Myocyte (in vitro differentiated cells): ENCODE measurements at places on chromosomes 11 and 22.

- DNase-seq = no peak
These were observed 170.8 kb upstream of the C11orf87 start for GRCh38 chr11:109251230-109251629.

GRCh38 chr22:36405671-36406538, 18.1 kb upstream of the MYH9 start:
- no peak for DNase-seq

GRCh38 chr11:115454525-115454924, 49.7 kb downstream of the CADM1 start:
- no peak for DNase-seq

GRCh38 chr22:21989049-21989448, 6.5 kb upstream of the TOP3B start:
- DNase-seq = no peak

DNA sequence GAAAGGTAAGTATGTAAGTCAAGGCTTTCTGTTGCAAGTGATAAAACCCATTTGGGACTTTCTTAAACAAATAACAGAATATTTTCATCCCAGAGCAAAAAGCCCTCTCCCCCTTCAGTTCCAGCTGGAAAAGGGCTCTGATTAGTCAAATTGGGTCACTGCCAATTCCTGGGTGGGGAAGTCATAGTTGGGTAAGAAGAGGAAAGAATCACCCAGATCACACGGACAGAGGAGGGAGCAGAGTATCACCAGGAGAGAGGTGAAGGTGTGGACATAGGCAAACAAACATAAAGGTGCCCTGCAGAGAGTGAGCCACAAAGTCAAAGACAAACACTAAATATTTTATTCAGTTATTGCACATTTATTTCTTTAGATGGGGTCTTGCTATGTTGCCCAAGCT, 36.3 kb upstream of the SORL1 start:
- no peak for DNase-seq

DNA sequence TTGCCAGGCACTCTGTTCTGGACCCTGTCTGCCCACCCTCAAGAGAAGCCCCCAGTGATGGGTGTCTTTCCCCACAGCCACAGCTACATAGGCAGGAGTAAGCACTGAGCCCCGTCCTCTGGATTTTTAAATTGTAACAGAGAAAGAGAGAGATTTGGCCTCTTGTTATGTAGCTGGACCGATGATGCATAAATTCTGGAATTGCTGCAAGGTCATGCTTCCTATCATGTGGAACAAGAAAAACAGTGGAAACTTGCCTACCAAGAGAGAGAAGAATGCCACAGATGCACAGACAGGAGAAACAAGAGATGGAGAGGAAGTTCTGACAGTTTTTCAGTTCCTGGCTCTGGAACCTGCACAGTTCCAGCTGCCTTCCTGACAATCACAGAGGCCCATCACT, 150.2 kb downstream of the ETS1 start:
- no peak for DNase-seq

- DNase-seq = peak; percentile 42
These were observed 51.4 kb upstream of the CEP126 start for GRCh38 chr11:101863361-101863760.

DNA sequence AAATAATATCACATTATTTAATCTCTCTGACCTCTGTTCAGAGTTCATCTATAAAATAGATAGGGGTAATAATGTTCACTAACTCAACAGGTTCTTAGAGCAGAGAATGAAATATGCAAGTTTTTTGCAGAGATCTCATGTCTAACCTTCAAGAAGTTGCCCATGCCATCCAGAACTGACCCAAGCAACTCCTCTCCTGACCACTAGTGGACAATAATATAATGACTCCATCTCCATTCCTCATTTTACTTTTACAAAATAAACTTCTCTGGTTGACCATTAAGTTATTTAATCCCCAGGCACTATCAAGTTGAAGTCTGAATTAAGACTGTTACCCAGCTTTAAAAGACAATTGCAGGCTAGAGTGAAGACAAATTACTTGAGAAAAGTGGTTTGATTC, 382.6 kb downstream of the KCNA4 start:
- DNase-seq = peak; percentile 39

DNA sequence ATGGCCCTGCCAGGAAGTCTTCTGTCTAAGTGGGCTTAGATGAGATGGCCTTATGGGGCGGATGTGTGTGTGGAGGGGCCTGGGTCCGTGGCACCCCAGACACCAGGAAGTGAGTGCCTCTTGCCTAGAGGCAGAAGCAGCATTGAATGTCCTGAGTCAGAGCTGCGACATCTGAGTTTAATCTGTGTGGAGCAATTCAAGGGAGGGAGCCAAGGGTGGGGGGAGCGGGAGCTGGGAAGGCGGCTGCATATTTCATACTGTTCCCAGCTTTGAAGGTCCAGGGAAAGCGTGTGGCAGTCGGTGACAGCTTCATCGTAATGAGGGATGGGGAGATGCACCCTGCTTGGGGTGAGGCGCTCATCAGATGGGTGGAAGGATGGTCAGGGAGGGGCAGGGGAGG, 73.5 kb upstream of the THY1 start:
- no peak for DNase-seq

GRCh38 chr11:21501245-21501644, 691.6 kb upstream of the ANO5 start:
- DNase-seq = no peak

GRCh38 chr11:90532125-90532524, 309.3 kb upstream of the CHORDC1 start:
- DNase-seq = no peak

DNA sequence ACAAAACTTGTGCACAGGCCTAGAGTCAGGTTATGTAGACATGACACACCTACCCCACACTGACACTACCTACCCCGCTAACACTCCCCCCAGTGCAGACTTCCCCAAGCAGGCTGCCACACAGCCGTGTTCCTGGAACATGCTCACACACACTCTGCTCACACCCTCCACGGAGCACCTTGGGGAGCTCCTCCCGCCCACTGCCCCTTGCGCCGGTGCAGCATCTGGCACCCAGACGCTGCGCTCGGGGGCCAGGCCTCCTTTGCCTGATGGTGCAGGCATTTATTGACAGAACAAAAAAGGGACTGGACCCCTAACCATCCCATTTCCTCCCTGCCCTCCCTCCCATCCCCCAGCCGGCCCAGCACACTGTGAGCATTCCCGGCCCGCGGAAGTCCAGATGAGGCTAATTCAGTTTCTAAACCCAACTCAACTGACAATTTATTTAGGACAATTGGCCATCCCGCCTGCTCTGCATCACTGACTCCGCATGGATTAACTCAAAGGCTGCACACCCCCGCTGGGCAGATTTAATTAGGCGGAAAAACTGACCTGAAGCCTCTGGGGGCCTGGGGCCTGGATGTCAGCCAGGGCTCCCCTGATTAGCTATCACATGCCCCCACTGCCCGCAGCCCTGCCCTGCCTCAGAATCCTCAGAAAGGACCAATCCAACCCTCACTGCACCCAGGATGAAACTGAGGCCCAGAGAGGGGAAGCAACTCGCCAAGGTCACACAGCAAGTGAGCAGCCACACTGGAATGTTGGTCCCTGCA, 30.1 kb downstream of the KCNC1 start:
- no peak for DNase-seq

- no peak for DNase-seq
These were observed 4.4 kb upstream of the ZNF202 start for GRCh38 chr11:123745764-123746451.

GRCh38 chr11:68643585-68643984, 40.8 kb upstream of the GAL start:
- peak; percentile 9 for DNase-seq

GRCh38 chr11:117885777-117886176, 9.3 kb upstream of the FXYD6 start:
- peak; percentile 77 for DNase-seq

DNA sequence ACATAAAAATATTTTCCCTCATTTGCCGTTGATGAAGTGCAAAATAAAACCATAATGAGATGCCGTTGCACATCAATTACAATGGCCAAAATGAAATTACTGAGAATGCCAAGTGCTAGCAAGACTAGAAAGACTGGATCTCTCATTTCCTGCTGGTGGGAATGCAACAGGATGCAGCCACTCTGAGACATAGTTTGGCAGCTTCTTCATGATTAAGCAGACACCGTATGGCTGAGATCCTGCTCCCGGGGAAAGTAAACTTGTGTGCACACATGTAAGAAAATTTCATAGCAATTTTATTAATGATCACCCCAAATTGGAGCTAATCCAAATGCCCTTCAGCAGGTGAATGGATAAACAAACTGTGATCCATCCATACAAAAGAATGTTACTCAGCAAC, 1013.2 kb downstream of the TBC1D22A start:
- DNase-seq = no peak

DNA sequence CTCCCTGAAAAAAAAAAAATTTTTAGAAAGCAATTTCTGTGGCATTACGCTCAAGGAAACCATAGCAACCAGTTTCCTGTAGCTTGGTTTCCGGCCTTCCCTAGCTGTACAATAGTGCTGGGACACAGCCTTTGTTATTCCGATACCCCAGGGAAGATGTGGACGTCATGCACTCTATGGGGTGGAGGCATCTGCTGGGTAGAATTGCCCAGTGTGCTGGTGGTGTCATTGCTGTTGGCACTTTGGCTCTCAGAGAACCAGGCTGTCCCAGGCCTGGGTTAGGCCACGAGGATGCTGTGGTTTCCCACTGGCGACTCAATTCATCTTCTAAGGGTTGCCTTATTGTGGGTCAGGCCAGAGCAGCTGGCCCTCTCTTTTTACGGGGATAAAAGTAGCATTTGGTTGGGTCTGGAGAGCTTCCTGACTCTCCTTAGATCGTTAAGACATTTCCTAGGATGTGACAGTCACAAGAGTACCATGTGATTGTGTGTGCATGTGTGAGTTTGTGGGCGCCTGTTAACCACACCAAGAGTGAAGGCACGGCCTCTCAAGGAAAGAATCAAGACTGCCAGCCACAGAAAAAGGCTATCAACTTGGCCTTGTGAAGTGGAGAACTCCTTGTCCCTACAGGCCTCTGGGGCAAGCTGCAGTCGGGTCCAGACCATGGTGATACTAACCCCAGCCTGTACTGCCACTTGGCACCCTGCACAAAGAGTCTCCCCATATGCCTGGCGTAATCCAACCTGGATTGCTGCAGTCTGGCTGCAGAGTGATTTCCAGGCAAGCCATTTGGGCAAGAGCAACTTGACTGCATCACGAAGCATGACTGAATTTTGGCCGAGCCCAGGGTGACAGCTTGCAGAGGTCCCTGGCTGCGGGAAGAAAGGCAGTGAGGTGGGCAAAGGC, 35.9 kb upstream of the NAV2 start:
- peak; percentile 94 for DNase-seq

DNA sequence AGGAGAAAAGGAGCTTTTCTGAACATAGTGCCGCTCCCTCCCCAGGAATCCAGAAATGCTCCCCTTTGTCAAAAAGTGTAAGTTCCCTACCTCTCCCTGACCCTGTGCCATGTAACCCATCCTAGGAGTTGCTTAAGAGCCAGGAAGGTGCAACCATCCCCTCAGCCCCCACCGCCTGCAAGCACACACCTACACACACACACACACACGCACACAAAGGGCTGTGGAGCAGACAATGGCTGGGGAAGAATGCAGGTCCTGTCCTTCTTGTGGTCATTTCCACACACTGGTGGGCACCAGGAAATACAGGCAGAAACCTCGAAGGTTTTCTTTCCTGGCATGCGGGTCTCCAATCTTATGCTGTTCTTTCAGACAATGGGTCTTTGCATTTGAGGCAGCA, 1.2 kb downstream of the P2RX3 start:
- no peak for DNase-seq

DNA sequence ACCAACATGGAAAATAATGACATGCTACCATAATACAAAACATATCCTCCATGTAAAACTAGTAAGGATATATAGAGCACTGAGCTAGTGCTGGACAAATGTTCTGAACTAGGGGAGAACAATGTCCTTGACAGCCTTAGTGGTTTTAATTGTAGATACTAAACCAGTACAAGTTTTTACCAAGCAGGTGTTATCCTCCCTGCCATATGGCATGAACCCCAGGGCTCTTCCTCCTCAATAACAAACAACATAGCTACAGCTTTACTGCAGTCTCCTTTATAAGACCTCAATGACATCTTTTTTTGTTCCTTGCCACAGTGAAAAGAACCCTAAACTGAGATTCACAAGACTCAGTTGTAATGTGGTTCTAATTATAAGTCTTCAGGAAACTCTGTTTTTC, 70.2 kb upstream of the GDPD4 start:
- DNase-seq = peak; percentile 42

- DNase-seq = peak; percentile 21
These were observed 706.9 kb upstream of the LUZP2 start for GRCh38 chr11:23789938-23790371.

GRCh38 chr11:69017951-69018350, 4.9 kb upstream of the MRGPRF start:
- no peak for DNase-seq

- no peak for DNase-seq
These were observed 2.2 kb downstream of the CECR2 start for GRCh38 chr22:17371448-17371847.

DNA sequence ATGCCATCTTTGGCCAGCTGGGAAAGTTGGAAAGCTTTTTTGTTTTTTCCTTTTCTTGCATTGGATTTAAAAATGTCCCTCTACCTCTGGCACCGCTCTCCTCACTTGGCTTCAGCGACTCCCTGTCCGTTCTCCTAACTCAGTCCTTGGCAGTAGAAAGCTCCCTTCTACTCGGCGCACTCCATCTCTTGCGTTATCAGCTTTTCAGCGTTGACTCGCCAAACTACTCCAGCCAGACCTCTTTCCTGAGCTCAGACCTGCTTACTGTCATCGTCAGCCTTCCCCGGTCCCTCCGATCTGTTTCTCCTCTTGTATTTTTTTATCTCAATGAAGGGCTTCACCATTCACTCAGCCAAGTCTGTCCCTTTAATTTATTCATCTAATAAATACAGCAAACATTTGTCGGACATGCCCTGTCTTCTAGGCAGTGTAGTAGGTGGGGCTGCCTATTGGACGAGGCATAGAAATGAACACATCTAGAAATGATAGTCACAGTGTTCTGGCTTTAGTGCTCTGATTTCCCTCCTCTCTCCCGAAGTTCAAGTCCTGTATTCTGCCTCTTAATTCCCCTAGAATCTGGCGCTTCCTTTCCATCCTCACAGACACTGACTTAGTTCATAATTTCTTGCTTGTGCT, 839 bp downstream of the CEP164 start:
- peak; percentile 42 for DNase-seq

GRCh38 chr11:123072332-123072761, 10.4 kb upstream of the HSPA8 start:
- no peak for DNase-seq

GRCh38 chr22:40263191-40263590, 83.1 kb upstream of the ADSL start:
- no peak for DNase-seq

GRCh38 chr11:39817241-39817640, 1642.2 kb downstream of the LRRC4C start:
- DNase-seq = no peak

DNA sequence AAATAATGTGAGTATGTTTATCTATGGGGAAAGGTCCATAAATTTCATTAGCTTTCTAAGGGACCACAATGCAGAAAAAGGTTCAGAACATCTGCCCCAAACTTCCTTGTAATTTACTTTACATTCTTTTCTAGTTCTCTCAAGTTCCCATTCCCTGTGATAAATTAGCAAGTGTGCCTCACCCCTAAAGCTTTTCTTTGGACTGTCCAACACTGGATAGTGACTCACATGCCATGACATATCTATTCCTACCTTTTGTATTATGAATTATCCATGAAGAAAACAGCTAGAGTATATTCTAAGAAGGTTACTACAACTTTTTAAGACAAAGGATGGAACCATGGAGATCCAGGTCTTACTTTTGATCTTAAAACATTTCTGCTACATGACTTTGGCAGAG, 1.6 kb downstream of the OR51F1 start:
- DNase-seq = no peak

- DNase-seq = no peak
These were observed 87.7 kb upstream of the OPCML start for GRCh38 chr11:133619973-133620372.

GRCh38 chr22:23243006-23243573, 62.8 kb downstream of the BCR start:
- peak; percentile 16 for DNase-seq
